ENCODE measurements at places on chromosomes 1 and 21.

- no peak for DNase-seq
Observed at GRCh38 chr1:9453779-9454418, 85.4 kb upstream of the SLC25A33 start.

GRCh38 chr1:29121936-29122681, 1.6 kb downstream of the TMEM200B start:
- no peak for DNase-seq

DNA sequence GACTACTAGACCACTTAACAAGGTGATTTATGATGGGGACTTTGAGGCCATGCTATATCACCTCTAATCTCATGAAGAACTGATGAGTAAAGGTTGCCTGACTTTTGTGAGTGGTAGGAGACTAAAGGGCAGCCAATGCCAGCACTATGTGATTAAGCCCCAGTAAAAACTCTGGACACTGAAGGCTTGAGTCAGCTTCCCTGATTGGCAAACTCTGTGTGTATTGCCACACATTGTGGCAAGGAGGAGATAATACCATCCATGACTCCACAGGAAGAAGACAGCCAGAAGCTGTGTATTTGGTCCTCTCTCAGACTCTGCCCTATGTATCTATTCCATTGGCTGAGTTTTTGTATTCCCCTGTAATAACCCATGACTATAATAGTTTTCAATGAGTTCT, 413.3 kb upstream of the ZRANB2 start:
- DNase-seq = no peak

DNA sequence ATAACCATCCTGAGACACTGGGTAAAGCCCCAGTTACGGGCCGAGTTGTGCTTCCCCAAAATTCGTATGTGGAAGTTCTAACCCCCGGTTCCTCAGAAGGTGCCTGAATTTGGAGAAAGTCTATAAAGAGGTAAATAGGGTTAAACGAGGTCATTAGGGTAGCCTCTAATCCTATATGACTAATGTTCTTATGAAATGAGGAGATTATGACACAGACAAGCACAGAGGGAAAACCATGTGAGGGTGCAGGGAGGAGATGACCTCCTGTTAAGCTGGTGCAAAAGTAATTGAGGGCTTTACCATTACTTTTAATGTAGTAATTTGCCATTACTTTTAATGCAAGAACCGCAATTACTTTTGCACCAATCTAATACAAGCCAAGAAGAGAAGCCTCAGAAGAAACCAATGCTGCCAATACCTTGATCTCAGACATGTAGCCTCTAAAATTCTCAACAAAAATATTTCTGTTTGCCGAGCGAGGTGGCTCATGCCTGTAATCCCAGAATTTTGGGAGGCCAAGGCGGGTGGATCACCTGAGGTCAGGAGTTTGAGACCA, 260.8 kb downstream of the GPATCH2 start:
- no peak for DNase-seq

DNA sequence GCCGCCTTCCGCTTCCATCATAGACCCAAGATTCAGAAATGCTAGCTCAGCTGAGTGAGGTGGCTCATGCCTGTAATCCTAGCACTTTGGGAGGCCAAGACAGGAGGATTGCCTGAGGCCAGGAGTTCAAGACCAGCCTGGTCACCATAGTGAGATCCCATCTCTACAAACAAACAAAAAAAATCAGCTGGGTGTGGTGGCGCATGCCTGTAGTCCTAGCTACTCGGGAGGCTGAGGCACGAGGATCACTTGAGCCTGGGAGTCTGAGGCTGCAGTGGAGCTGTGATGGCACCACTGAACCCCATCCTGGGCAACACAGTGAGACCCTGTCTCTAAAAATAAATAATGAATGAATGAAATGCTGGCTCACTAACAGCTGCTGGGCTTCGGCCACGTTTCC, 39.7 kb downstream of the TOMM20 start:
- DNase-seq = no peak

DNA sequence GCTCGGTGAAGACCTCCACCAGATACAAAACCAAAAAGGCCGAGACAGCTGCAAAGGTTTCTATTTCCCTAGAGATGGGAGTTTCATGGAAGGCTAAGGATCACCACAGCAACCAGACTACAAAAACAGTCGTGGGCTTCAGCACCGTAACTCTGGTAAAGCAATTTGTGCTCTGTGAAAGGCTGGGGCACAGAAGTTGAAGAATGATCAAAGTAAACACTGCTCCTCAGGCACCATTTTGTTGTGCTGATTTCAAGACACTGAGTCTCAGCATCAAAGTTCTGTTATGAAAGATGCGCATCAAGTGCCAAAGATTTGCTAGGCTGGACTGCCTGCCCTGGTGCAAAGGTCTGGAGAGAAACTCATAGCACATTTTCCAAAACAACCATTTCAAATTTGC, 116.2 kb downstream of the TGFBR3 start:
- no peak for DNase-seq

DNA sequence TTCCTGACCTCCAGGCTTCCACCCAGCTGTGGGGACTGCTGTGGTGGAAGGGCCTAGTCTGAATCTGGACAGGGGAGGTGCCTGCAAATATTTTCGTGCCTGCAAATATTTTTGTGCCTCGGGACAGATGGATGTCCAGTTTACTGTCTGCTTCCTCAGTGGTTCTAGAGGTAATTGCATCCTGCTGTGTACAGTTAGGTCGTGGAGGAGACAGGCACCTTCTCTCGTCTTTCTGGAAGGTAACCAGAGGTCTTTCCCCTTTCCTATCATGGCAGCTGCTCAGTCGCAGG, 53.8 kb upstream of the TINAGL1 start:
- no peak for DNase-seq

- DNase-seq = no peak
Observed at GRCh38 chr1:228530086-228530758, 43.0 kb downstream of the RNF187 start.

GRCh38 chr1:29490204-29490934, 254.0 kb downstream of the PTPRU start:
- DNase-seq = no peak

DNA sequence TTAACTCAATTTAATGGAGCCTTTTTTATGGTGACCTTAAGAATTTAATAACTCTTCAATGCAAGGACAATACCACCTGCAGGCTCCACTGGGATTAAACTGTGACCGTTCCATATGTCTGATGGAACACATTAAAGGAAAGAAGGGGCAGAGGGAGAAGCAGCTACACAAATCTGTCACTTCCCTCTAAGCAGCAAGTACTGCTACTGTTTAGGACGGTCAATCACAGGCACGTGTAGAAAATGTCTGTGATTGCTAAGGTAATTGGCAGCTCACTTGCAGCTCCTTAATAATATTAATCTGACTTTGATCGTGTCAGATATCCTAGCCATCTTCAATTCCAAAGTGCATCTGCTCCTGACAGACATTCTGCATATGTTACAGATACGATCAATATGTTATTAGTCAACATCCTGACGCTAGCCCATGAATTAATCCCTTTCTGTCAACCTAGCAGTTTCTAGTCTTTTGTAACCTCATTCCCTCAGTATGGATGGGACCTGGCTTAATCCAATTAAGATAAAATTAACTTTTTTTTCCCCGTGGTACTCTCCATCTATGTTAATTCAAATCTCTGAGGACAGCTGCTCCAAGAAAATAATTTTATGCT, 1012.4 kb downstream of the AMY1C start:
- DNase-seq = no peak

DNA sequence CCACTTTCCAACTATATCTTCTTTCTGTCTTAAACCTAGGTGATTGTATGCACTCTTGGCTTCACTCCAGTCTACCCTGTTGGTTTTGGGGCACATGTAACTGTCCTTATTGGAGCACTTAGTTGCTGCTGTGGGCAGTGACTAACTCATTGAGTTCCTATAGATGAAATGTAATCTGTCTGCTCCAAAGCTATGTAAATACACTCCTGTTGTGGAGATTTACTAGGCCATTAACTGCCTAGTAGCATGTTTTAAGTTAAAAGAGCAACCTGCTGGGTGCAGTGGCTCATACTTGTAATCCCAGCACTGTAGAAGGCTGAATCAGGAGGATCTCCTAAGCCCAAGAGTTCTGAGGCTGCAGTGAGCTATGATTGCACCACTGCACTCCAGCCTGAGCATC, 137.6 kb downstream of the ZMYM4 start:
- no peak for DNase-seq

DNA sequence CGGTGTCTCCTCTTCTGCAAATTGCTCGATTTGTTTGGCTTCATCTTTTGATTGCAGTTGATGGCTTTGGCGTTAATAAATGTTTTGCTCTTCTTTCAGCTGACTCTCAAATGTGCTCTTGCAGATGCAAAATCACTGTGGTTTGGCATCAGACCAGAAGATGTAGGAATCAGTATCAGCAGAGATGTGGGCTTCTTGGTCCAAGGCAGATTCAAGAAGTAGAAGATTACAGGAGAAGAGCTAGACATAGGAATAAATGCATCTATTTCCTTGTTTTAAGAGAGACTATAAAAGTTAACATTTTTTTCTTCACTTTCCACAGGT, 59.8 kb upstream of the BACH1 start:
- no peak for DNase-seq

DNA sequence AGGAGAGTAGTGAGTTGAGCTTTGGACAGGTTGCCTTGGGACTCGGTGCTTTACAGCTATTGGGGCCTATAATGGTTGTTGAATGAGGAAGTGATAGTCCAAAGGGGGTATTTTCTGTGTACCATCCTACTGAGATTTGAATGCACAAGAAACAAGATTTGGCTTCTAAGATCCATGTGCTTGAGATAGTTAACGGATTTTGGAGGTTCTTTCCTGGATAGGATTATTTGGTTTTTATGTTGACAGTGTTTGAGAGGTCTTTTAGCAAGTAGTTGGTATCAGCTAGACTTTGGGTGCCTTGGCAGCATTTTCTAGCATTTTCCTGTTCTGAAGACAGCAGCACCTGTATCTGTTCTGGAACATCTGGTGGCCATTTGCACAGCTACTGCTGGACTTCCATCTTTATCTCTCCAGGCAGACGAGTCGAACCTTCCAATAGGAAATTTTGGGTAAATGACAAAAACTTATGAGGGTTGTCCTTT, 3.6 kb upstream of the SCAF4 start:
- DNase-seq = no peak

DNA sequence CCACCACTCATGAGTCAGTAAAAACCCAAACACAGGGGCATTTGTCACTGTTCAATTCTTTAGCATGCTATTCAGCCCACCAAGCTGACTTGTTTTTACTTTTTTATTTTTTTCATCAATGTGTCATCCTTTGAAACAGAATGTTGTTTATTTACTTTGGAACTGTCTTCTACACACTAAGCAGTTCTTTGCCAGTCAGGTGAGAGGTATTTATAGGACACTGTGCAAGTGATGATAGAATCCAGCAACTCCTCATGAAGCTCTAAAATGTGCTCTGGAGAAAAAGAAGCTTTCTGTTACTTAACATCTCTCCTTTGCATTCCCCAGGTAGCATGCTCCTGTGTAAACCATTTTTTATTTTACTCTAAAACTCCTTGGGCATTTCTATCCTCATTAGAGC, 582.0 kb upstream of the TMPRSS15 start:
- DNase-seq = no peak

- DNase-seq = peak; percentile 1
Observed at GRCh38 chr21:35102488-35103371, 53.6 kb upstream of the RUNX1 start.

DNA sequence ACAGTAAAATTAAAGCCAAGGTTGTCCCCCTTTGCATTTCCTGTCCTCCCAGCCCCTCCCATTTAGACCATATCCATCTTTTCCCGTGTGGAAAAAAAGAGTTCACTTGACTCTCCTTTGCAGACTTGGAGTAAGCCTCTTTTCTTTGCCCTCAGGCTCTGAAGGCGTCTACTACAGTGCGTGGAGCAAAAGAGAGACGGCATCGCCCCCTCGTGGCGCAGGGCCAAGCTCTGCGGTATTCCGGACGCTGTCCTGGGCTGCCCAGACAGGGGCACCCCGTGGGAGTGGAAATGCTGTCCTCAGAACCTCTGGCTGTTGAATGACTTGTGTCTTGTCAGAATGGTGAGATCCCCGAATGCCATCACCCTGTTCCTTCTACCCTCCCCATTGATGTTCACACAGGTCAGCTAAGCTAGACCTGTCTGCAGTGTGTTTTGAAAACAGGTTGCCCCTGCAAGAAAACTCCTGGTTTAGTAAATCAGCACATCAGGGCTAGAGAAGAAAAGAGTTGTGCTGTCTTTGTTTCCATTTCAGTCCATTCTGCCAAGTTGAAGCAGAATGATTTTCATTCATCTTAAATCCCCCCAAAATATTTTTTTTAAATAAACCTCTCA, 12.3 kb upstream of the GJA8 start:
- DNase-seq = peak; percentile 61

DNA sequence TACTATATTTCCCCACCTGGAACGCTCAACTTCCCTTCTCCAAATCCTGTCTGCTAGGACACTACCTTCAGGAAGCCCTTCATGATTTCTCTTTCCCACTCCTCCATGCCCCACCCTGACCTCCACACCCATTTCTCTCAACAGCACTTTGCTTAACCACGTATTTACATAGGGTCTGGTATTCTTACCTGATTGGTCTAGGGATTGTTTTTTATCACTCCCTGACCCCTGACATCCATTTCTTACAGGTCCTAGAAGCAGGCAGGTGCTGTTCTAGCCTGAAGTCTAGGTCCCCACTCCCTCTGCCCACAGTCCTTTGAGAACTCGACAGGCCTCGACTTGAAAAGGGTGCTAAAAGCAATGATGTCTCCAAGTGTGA, 47.5 kb downstream of the DMAP1 start:
- DNase-seq = no peak

GRCh38 chr1:44660176-44660575, 14.1 kb downstream of the TMEM53 start:
- DNase-seq = no peak

DNA sequence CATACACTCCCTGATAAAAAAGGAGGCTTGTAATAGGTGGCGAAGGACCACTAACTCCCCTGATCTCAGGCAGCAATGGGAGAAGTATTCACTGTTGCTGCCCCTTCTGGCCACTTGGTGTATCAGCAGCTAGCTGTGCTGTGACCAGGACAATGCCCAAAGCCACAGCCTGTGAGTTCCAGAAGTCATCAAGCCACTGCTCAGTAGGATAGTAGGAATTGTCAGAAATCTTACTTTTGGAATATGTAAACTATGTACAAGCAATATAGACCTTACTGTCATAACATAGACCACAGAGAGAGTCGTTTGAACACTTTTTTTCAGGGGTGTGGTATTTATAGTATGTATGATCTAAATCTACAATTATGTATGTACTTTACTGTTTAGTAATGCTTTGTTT, 248.3 kb upstream of the CAMK1G start:
- DNase-seq = peak; percentile 33

GRCh38 chr21:32351428-32351827, 41.4 kb downstream of the URB1 start:
- peak; percentile 11 for DNase-seq

- DNase-seq = peak; percentile 17
Observed at GRCh38 chr21:18468790-18469189, 65.2 kb upstream of the TMPRSS15 start.

- no peak for DNase-seq
Observed at GRCh38 chr1:66728021-66728420, 24.2 kb upstream of the DYNLT5 start.

DNA sequence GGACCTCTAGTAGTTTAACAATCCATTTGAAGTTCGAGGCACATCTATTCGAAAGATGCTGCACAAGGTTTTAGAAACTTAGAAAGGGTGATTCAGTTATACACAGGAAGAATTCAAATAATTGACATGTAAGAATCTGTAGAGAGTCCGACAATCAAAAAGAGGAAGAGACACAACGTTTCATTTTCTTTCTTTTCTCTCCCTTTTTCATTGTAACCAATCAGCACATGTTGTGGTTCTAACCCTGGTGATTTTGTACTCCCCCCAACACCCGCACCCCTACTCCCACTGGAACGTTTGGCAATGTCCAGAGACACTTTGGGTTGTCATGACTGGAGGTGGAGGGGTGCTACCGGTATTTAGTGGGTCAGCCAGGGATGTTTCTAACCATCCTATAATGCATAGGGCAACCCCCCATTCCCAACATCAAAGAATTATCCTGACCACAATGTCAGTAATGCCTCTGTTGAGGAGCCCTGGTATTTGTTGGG, 4.9 kb downstream of the TGFB2 start:
- no peak for DNase-seq

Measured in GM12865 (cell line).